HepG2 (cell line): ENCODE measurements at places on chromosomes 16 and 17.

DNA sequence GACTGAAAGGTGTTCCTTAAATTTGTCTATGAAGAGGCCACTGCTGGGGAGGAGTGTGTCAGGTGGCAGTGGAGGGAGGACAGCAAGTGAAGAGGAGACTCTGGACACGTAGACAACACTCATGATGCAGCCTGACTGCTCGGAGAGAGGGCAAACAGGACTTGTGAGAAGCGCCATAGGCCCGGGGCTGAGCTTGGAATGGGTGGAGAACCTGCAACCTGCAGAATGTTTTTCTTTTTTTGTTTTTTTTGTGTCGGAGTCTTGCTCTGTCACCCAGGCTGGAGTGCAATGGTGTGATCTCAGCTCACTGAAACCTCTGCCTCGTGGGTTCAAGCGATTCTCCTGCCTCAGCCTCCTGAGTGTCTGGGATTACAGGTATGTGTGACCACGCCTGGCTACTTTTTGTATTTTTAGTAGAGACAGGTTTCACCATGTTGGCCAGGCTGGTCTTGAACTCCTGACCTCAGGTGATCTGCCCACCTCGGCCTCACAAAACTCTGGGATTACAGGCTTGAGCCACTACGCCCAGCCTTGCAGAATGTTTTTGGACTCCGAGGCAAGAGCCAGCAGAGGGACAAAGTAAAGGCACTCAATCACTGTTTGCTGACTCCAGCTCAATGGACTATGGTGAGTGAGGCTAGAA, 18.9 kb upstream of the C17orf58 start:
- H3K4me3 ChIP-seq, result peak overlapping the region; percentile 57
- 0 out of 3 replicates have a peak, but pooled peaks cover 5% of the 10 kb centered on the region for H3K27me3 ChIP-seq
- no peak for DNase-seq
- H3K27ac ChIP-seq, result no peak overlapping the region

GRCh38 chr17:40349895-40350688, 14.4 kb downstream of the GJD3 start:
- peaks cover 72% of the 10 kb centered on the region for H3K4me1 ChIP-seq
- H3K27me3 ChIP-seq, result no peaks in the 10 kb centered on the region
- H3K4me3 ChIP-seq, result no peak overlapping the region

DNA sequence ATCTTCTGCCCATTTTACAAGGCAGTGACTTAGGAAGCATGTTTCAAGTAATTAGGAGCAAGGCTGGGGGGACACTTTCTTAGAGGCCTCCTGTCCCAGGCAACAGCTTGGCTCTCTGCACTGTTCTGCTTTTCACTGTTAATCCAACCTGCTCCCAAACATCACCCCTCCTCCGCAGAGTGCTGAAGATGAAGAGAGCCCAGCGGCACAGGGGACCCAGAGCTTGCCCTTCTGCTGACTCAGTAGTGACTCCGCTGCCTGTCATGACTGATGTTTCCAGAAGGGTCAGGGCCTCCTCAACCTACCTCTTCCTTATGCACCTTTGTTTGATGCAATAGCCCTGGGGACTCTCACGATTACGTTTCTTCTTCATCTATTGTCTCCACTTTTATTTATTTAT, 38.9 kb upstream of the NDRG4 start:
- H3K27me3 ChIP-seq, result peaks cover 54% of the 10 kb centered on the region
- no peaks in the 10 kb centered on the region for H3K36me3 ChIP-seq
- no peak overlapping the region for H3K27ac ChIP-seq

GRCh38 chr17:61662741-61663140, 71.7 kb upstream of the NACA2 start:
- no peaks in the 10 kb centered on the region for H3K4me1 ChIP-seq
- no peak overlapping the region for H3K4me3 ChIP-seq
- H3K36me3 ChIP-seq, result no peaks in the 10 kb centered on the region
- no peaks in the 10 kb centered on the region; the same call in 1 of the 2 replicates for H3K27me3 ChIP-seq

GRCh38 chr17:74738051-74738996, 1.3 kb downstream of the RAB37 start:
- H3K27me3 ChIP-seq, result peaks cover 44% of the 10 kb centered on the region
- H3K4me1 ChIP-seq, result peaks cover 68% of the 10 kb centered on the region
- H3K36me3 ChIP-seq, result no peaks in the 10 kb centered on the region
- no peak overlapping the region for H3K27ac ChIP-seq
- peak; percentile 82 for DNase-seq

DNA sequence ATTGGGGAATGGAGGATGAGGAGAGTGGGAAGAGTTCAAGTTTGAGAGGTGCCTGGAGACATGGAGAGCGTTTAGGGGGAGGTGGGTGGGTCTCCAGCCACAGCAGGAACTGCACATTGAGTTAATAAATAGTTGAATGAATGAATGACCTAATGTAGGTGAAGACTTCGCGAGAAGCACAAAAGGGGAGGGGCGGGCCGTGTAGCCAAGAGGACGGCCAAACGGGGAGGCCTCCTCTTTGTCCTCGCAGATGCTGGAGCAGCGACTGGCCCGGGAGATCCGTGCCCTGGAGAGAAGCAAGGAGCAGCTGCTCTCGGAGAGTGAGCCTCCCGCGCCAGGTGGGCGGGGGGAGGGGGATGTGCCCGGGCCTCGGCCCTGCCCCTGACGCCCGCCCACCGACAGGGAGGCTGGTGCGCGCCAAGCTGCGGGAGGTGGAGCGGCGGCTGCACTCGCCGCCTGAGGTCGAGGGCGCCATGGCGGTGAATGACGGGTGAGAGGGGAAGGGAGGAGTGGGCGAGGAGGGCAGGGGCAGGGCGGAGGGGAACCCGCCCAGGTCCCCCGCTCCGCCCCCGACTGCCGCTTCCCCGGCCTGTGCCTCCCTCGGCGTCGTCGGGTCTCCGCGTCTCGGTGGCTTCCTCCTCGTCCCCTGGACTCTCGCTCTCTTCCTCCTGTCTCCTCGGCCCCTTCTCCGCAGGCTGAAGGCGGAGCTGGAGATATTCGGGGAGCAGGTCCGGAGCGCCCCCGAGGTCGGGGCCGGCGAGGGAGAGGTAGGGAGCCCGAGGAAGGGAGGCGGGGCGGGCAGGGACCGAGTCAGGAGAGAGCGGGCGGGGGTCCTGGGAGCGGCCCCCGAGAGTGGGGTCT, 12.9 kb downstream of the SYCE1L start:
- H3K27ac ChIP-seq, result no peak overlapping the region
- DNase-seq, result no peak
- no peaks in the 10 kb centered on the region for H3K36me3 ChIP-seq
- peaks cover 14% of the 10 kb centered on the region for H3K4me1 ChIP-seq

- H3K4me3 ChIP-seq, result peak overlapping the region; percentile 94
- H3K4me1 ChIP-seq, result peaks cover 46% of the 10 kb centered on the region
- H3K36me3 ChIP-seq, result peaks cover 3% of the 10 kb centered on the region; the same call in 1 of the 2 replicates
- H3K27me3 ChIP-seq, result no peaks in the 10 kb centered on the region; the same call in 2 of the 3 replicates
- peak overlapping the region; percentile 88 for H3K27ac ChIP-seq
- DNase-seq, result no peak
Observed at GRCh38 chr16:1963806-1964505, 670 bp downstream of the RPS2 start.

DNA sequence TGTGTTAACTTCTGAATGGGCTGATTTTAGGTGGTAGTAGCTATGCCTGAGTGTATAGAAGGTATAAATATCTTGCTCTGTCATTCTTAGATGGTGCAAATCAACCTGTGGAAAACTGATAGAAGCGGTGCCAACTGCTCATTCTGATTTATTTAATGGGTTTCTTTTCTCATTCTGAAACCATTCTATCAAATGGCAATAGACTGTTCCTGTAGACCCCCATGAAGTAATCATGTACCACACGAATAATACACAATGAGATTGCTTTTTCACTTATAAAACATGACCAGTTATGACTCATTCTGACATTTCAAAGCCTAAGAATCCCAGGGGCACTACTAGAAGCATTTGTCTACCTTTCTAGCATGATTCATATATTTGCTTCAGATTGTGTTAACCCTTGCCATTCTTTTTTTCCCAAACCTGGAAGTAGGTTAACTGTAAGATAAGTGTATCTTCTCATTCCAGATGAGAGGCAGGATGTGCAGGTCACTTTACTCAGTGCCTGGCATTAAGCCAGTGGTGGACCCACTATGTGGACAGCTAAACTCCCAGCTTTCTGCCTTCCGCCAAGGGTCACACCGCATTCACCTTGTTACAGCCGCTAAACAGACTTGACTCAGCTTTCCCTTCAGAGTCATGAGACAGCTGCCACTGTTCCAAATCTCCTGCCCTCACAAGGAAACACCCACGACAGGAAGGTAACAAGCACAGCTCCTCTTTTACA, 16.4 kb upstream of the SLC16A11 start:
- 0 out of 3 replicates have a peak, but pooled peaks cover 9% of the 10 kb centered on the region for H3K27me3 ChIP-seq
- no peak overlapping the region for H3K27ac ChIP-seq
- H3K4me3 ChIP-seq, result no peak overlapping the region
- H3K4me1 ChIP-seq, result peaks cover 9% of the 10 kb centered on the region
- DNase-seq, result peak; percentile 59
- H3K36me3 ChIP-seq, result no peaks in the 10 kb centered on the region

- H3K4me3 ChIP-seq, result no peak overlapping the region
- H3K36me3 ChIP-seq, result no peaks in the 10 kb centered on the region
- H3K4me1 ChIP-seq, result peaks cover 16% of the 10 kb centered on the region; the same call in 1 of the 2 replicates
Observed at GRCh38 chr17:7709031-7709430, 4.0 kb downstream of the EFNB3 start.

- peaks cover 22% of the 10 kb centered on the region for H3K36me3 ChIP-seq
- H3K4me1 ChIP-seq, result peaks cover 32% of the 10 kb centered on the region
- peak overlapping the region; percentile 79 for H3K4me3 ChIP-seq
- peak; percentile 79 for DNase-seq
- no peaks in the 10 kb centered on the region for H3K27me3 ChIP-seq
Observed at GRCh38 chr16:85615014-85615851, 2.1 kb downstream of the GSE1 start.

DNA sequence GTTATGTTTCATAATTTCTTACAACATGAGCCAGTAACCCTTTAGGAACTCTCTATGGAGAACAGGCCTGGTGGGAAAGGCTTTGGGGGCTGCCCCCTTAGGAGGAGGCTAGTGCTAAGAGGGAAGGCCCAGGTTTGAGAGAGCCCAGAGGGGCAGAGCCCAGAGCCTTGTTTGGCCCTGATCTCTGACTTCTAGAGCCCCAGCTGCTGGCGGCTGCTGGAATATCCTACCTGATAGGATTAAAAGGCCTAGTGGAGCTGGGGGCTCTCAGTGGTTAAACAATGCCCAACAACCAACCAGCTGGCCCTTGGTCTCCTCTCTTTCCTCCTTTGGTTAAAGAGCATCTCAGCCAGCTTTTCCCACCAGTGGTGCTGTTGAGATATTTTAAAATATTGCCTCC, 54.1 kb downstream of the IGF2BP1 start:
- H3K27me3 ChIP-seq, result no peaks in the 10 kb centered on the region
- no peak for DNase-seq
- no peak overlapping the region for H3K4me3 ChIP-seq
- H3K4me1 ChIP-seq, result no peaks in the 10 kb centered on the region
